ENCODE measurements at places on chromosomes 4 and X.

DNA sequence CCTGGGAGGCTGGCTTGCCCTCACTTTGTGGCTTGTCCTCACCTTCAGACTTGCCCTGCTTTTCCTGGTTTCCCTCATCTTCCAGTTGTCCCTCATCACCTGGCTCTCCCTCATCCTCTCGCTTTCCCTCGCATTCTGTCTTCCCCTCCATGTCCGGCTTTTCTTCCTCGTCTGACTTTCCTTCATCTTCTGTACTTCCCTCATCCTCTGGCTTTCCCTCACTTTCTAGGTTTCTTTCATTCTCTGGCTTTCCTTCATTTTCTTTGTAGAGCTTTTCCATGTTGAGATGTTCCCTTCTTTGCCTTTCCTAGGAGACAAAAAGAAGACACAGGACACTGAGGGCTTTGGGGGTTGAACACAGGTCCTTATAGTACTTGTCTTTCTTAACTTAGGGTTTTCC, 2.3 kb downstream of the TCEAL5 start:
- DNase-seq = no peak

DNA sequence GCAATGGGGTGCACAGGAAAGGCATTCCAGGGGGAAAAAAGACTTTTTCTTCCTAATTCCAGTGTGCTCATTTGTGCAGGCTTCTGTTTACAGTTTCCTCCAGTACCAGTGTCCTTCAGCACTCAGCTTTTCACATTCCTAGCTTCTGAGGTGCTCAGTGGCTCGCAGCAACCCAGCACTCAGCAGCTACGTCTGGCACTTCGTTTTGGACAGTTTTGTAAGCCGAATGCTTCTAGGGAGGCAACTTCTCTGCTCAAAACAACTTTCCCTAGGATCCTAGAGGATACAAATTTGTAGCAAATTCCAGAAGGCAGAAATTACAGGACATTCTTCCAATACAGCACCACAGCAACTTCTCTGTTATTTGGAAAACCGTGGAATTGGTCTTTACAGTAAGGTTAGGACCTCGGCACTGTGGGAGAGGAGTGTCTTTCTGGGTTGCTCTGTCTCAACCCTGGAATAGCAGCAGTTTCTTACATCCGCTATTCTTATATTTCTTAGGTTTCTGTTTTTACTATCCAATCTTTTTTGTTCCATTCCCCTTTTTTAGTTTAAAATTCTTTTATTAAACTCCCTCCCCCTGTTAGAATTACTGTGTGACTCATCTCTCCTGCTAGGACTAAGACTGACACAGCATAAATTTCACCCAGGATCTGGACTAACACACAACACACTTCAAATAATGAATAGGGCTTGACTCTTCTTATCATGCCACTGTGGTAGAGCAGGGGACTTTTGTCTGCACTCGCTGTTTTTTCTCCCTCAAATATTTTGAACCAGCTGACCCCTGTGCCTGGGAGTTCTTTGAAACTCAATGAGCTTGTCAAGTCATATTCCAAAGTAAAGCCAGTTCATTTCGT, 1314.7 kb downstream of the FSTL5 start:
- DNase-seq = no peak

DNA sequence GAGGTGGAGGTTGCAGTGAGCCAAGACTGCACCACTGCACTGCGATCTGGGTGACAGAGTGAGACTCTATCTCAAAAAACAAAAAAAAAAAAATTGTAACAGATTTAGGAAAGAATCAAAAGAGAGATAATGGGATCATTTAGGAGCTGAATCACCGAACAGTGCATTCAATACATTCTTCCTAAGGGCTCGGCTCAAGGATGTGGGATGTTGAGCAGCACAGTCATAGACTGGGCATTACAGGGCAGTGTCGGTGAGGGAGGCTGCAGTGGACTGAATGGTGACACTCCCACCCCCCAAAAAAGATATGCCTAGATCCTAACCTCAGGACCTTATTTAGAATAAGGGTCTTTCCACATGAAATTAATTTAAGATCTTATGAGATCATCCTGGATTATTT, 70.0 kb downstream of the EVC2 start:
- DNase-seq = no peak

GRCh38 chr4:156378033-156378665, 424.5 kb upstream of the CTSO start:
- peak; percentile 24 for DNase-seq

- no peak for DNase-seq
Observed at GRCh38 chr4:95250544-95251137, 298.1 kb downstream of the UNC5C start.

DNA sequence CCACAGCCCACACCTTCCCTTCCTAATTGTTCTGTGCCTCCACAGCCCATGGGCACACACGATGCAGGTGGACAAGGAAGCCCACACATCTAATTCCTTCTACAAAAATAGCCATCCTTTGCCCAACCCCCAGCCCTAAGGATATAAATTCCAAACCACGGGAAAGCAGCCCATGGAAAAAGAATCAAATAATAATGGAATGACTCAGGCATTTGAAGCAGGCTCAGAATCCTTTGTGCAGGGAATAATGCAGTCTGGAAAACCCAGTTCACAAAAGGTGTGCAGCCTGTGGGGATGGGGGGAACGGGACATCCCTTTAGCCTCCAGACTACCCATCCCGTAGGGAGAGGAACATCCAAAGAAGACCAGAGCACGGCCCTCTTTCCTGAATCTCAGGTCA, 342.3 kb upstream of the GALNT7 start:
- no peak for DNase-seq

DNA sequence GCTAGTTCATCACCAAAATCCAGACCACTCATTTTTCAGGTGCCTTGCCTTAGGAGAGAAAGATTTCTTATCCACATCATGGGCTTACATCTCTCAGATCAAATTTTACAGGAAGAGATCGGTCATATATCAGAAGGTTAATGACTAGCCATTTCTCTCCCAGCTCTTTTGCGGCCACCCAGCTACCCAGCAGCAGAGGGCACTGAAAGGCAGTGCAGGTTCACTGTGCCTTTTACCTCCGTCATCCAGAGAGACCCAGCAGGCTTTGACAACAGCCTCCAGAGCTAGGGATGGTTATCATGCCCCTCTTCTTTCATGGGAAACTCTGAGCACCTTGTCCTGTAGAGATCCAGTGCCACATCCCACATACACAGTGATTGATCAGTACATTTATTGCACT, 384.8 kb downstream of the AFF2 start:
- no peak for DNase-seq

DNA sequence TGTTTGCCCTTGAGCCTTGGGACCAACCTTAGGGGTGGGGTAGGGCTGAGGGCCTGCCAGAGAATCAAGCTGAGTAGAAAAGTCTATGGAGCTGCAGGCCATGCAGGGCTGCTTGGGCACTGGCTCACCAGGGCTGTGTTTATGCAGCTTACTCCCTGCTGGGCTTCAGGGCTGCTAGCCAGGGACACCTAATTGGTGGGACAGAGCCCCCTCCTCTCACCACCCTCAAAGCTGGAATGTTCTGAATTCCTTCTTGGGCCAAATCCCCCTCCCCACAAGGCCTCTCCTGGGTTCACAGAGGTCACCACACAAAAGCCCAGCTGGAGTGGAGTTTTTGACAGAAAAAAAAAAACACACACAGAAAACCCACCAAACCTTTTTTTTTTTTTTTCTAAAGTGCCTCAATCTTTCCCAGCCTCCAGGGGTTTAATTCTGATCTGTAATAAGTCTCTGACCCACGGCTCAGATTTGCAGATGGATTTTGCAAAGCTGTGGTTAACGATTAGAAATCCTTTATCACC, at the start of gene CLDN2:
TSS of gene CLDN2 (plus strand) at position 471 of the 521 bp plus-strand sequence. CDS start 7,827 bp downstream, outside the sequence.
- no peak for DNase-seq

DNA sequence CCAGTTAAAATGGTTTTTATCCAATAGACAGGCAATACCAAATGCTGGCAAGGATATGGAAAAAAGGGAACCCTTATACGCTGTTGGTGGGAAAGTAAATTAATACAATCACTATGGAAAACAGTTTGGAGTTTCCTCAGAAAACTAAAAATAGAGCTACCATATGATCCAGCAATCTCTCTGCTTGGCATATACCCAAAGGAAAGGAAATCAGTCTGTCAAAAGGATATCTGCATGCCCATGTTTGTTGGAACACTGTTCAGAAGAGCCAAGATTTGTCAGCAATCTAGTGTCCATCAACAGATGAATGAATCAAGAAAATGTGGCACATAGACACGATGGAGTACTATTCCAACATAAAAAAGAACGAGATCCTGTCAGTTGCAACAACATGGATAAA, 91.0 kb upstream of the SH3RF1 start:
- no peak for DNase-seq

GRCh38 chrX:123884809-123885408, 25.1 kb downstream of the XIAP start:
- DNase-seq = peak; percentile 45

DNA sequence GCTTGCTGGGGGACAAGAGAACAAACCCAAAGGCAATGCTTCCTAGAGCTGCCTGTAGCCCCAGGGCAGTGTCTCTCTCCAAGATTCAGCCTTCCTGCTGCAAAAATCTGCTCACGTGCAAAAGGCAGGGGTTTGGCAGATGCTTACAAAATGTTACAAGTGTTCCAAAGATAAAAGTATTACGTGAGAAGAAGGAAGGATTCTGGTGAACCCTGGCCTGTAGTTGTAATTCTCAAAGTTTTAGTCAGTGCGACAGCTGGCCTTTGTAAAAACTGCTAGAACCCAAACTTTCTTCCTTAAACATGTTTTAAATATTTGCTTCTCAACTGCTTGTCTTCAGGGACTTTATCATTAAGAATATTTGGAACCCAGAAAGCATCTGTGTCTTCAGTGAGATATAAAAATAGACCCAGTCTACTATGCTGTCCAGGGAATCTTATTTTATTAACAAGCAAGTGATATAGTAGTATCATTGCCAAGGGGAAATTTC, 232.3 kb downstream of the FRMPD4 start:
- no peak for DNase-seq

DNA sequence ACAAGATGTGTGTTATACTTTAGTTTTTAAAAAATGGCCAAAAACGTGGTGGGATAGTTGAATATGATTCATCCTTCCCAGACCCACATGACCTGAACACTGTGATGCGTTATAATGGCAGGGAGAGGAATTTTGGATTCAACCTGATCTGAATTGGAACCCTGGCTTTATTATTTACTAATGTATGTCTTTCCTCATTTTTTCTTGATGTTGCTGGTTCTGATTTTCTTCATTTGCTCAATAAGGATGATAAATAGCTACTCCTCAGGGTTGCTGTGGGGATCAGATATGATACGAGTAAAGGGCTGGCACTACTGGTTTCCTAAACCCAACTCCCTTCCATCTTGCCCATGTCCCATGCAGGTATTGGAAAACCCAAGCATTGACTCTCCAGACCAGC, 24.2 kb upstream of the ACSL1 start:
- DNase-seq = no peak

DNA sequence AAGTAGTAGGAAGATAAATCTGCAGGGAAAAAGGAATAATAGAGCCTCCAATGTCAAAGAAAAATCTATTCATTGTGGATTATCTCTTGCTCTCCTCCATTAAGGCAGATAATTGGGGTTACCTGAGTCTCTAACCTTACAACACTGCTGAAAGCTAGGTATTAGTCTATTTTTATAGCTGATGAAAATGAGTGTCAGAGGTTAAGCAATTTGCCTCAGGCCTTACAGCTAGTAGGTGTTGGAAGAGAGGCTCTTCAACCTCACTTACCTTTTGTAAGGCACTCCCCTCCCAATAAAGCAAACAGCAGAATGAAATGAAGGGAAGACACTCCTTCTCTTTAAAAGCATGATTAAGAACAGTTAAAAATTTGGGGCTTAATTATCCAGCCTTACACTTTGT, 45.4 kb upstream of the GAB1 start:
- DNase-seq = no peak

DNA sequence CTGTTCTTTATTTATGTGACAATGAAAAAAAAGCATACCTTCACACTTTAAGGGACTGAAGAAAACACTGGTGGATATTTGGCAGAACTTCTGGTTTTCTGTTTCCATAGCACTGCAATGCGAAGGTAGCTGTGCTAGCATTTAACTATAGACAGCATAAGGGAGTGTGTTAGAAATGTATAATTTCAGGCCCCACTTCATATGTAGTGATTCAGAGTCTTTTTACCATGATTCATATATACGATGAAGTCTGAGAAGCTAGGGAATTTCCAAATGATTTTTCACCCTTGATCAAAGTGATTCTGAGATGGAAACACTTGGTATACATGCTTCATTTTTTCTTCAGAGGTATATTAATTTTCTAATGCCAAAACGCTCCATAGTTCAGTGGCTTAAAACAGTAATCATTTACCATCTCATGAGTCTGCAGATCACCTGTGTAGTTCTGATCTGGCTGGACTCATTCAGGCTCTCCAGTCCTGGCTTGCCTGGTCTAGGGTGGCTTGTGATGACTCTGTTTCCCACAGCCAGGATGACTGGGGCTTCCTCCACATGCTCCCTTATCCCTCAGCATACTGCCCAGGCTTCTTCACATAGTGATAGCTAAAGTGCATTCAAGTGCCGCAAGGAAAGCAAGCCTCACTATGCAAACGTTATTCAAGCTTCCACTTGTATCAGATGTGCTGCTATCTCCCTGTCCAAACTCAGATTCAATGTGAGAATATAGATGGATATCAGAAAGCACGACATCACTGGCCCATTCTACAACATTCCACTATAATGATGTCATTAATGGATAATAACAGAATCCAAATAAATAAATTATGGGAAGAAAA, 790.1 kb downstream of the TECRL start:
- DNase-seq = no peak

DNA sequence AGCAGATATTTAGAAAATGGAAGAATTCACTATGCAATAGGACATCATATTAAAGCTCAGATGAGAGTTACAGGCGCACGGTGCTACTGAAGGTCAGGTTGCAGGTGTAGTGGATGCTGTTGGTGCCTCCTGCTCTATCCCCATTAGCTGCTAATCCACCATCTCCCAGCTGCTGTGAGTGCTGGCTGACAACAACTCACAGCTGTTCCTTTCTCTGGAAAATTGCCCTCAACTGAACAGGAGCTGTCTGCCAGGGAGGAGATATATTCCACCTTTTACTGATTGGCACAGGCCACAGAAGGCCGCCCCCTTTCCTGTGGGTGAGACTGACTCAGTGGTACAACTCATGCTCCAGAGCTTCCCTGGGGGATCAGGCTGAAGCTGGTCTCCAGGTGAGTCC, 48.7 kb downstream of the UCHL1 start:
- no peak for DNase-seq

DNA sequence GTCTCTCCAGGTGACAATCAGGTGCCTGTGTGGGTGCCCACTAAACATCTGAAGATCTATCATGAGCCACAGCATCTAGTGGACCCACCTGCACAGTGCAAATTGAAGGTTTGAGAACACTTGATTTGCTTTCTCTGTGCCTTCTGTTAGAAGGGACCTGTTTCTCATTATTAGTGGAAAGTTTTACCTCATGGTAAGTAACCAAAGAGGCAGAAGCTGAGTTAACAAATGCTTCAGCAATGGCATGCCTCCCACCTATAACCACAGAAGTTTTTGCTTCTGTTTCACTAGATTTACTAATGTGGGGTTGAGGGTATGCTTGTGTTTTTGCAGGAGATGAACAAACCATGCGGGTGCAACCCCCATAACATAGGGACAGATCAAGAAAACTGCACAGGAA, 297.4 kb upstream of the DKK2 start:
- no peak for DNase-seq
